Muscle of leg (tissue), 16 donors: ENCODE measurements at places on chromosomes 2 and 18.

DNA sequence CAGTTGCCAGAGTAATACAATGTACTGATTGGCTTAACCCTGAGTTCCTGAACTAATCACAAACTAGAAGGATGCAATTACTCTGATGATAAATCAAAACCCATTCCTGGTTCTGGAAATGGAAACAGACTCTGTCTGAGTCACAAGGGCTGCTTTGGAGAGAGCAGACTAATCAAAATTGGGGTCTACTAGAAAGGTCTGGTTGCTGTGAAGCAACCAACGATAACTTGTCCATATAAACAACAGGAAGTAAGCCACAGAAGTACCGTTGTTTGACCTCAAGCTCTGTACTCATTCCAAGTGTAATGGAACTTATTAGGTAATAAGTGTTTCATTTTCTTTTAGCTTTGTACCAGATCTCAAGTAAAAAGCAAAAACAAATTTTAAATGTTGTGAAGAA lies 49.7 kb downstream of the RASGRP3 start:
- peak; percentile 29 for DNase-seq

DNA sequence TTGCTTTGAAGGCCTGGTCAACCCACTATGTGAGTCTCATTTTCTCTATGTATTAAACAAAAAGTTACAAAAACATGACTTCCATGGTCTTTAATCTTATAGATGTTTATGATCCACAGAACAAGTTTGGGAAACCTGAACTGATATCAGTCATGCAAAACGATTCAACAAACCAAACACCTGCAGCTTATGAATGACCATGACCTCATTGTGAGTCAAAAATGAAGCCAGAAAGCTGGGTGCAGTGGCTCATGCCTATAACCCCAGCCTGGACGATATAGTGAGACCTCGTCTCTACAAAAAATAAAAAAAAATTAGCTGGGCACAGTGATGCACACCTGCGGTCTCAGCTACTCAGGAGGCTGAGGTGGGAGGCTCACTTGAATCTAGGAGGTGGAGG lies 270.4 kb upstream of the CCDC68 start:
- no peak for DNase-seq

- DNase-seq = no peak
Observed at GRCh38 chr18:36321658-36322407, 24.3 kb downstream of the FHOD3 start.

GRCh38 chr2:217269701-217270484 lies 410.0 kb upstream of the TNP1 start:
- DNase-seq = peak; percentile 84

DNA sequence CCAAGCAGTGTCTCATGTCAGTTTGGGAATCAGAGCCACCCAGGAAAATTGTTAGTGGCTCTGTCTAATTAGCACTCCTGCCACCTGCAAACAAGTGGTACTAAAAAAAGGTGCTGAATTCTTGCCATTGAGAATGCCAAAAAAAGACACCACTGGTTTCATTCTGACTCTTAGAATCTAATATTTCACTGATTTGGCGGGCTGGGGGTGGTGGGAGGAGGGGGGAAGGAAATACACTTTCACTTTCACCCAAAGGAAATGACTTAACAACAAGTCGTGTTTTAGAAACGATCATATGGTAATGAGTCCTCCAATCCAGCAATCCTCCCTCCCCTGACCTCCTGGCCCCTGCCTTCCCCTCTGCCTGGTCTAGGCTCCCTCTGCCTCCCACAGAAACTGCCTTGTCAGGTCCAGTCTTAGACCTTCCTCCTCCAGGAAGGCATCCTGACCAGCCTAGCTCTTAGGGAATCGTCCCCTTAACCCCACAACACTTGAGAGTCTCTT lies 4.4 kb upstream of the KLHL29 start:
- no peak for DNase-seq

DNA sequence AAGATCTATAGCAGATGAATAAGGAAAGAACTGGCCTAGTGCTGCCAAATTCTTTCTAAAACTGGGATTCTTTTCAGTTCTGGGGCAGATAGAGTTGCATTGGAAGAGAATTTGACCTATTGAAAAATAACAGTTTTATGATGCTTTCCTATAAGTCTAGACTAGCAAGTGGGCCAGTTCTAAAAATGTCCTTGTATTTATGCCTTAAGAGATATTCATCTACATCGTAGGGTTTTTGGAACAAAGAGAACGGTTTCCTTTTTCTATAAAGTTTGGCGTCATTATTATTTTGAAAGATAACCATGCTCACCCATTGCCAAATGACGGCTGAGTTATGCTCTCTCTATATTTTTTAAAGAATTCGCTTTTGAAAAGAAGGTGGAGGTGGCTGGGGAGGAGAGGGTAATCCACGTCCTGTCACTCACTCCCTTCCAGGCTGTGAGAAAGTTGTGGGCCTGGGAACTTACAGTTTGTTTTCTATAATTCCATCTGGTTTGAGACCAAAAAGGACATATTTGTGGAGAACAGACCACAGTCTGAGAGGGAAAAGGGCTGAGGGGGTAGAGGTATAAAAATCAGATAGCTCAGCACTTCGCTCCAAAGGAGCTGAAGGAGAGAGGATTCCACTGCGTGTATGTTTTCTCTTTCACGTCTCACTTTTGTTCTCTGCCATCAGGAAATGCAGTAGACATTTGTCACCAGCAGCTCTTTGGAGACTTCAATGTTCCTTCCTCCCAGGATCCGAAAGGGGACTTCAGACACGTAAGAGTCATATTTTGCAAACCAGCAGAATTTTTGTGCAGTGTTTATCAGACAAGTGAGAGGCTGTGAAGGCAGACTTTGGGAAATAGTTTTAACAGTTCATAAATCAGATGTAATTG lies 281.9 kb upstream of the FN1 start:
- DNase-seq = peak; percentile 81

GRCh38 chr2:220025207-220025606 lies 397.8 kb downstream of the SLC4A3 start:
- DNase-seq = no peak

GRCh38 chr2:112096098-112096497 lies 41.0 kb downstream of the TMEM87B start:
- DNase-seq = peak; percentile 38

- peak; percentile 39 for DNase-seq
Observed at GRCh38 chr2:63764630-63765029, 77.1 kb upstream of the UGP2 start.

GRCh38 chr18:61850756-61851155 lies 42.1 kb downstream of the RNF152 start:
- no peak for DNase-seq

GRCh38 chr18:36539674-36540231 lies 242.2 kb downstream of the FHOD3 start:
- DNase-seq = no peak

DNA sequence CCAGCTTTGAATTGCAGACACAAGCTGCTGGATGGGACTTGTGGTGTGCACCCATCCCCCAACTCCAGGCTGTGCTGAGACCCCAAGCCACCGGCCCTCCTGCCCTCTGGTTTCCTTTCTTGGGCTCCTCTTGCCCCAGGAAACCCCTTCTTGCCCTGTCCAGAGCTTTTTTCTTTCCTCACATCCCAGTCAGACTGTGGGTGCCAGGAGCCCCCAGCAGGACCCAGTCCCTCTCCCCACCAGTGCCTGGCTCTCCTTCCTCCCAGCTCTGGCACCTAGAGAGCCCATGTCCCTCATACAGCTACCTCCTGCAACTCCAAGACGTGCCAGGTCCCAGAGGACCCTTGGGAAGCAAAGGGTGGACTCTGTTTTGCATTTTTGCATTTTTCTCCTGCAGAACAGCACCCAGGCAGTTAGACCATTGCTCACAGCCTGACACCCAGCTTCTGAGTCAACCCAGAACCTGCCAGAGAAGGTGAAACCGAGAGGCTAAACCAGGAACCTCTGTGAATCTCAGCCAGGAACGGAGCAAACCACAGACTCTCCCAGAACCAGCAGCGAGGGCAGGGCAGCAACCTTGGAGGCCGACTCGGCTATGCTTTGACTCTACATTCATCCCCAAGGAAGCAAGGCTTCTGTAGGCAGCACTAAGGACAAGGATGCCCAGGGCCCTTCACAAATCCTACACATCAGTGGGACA lies 221.1 kb downstream of the ANAPC1 start:
- no peak for DNase-seq

DNA sequence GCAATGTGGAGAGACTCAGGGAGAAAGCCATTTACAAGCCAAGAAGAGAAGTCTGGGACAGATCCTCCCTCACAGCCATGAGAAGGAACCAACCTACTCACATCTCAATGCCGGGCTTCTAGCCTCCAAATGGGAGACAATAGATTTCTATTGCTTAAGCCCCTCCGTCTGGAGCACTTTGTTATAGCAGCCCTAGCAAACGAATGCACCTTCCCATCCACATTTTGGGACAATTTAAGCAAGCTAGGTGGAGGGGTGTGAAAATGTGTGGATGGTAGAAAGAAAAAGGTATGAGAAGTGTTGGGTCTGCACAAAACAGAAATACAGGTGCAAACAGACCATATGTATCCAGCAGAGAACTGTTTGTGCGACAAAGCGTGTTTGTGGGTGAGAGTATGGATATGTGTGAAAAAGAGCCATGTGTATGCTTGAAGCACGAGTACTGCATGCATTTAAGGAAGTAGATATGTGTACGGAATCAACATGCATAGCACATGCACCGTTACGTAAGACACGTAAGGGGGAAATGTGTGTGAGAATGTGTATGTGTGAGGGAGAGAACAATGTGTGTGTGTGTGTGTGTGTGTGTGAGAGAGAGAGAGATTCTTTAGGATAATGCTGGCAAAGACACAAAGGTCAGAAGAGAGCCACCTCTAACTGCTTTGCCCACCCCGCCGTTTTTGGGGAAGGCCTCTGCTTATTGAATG lies 13.1 kb upstream of the E2F6 start:
- DNase-seq = no peak

DNA sequence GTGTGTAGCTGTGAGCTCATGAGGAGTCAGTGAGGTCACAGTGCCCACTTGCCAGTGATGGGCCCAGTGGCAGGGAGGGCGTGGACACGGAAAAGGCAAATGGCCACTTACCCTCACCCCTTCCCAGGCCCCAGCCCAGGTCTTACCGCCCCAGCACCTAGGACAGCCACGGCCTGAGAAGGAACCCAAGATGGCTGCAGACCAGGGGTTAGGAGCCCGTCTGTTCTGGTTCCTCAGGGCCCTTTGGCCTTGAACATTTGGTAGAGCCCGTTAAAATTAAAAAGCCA lies 74.1 kb downstream of the EMX1 start:
- no peak for DNase-seq

DNA sequence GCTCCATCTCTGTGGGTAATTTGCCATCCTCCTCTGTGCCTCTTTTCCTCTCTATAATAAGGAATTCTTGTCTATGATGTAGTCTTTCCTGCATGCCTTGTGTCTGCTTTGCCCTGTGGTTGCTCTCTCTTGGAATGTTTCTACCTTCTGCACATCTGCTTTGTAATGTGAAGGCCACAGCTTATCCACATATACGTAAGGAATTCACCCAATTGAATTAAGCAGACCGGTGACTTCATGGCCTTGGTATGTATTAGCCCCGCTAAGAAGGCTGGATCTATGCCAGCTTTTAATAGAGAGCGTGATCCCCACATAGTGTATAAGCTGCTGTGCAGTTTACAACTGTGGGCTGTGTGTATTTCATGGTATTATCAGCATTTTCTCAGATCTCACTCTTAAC lies 274.7 kb downstream of the RNF144A start:
- DNase-seq = peak; percentile 57

DNA sequence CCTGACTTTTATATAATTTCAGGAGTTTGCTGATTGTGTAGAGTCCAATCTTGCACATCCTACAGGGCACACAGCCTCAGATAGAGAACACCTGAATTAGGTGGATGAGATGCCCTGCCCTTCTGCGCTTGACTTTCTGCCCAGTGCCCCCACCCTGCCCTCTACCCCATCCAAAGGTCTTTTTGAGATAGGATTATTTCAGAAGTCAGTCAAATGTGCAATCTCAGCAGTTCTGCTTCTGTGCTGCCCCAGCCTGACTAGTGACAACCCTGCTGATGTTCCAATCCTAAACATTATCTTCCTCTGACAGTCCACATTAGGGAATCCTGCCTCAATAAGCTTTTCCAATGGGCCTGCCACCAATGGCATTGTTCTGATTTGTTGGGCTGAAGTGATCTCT lies 411.5 kb downstream of the TGIF1 start:
- no peak for DNase-seq

GRCh38 chr2:60371219-60371618 lies 182.2 kb downstream of the BCL11A start:
- DNase-seq = no peak
